ENCODE measurements at places on chromosomes 6 and 20.

DNA sequence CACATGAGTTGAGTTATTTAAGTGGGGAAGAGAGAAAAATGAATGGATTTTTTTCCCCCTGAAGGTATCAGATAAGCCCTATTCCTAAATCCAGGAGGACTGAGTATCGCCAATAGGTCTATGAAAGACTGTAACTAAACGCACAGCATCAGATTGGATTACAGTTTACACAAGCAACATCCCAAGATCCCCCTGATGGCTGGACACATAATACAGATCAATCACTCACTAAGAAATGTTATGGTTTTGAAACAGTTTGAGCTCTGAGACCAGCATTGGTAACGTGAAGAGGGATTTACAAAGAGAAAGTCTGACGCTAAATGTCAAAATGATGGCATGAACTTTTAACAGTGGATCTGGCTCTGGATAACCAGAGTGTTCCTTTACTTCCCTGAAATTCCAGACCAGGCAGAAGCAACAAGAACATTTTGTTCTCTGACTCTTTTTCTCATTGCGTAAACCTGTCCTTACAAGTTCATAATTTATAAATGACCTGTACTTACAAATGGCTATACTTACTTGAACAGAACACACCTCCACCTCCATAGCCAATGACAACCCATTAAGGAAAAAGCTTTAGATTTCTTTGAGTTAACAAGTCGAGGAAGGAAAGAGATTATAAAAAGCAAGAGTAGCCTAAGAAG lies 131.8 kb upstream of the BEND3 start:
- no peak for DNase-seq

GRCh38 chr6:33298773-33299236 lies at the start of gene RGL2:
TSS of gene RGL2 (minus strand) at chr6:33298942. CDS start at chr6:33298610, 332 bp downstream.
- DNase-seq: peak; percentile 91

- DNase-seq: no peak
Observed at GRCh38 chr6:42720739-42721138, 1.7 kb downstream of the PRPH2 start.

DNA sequence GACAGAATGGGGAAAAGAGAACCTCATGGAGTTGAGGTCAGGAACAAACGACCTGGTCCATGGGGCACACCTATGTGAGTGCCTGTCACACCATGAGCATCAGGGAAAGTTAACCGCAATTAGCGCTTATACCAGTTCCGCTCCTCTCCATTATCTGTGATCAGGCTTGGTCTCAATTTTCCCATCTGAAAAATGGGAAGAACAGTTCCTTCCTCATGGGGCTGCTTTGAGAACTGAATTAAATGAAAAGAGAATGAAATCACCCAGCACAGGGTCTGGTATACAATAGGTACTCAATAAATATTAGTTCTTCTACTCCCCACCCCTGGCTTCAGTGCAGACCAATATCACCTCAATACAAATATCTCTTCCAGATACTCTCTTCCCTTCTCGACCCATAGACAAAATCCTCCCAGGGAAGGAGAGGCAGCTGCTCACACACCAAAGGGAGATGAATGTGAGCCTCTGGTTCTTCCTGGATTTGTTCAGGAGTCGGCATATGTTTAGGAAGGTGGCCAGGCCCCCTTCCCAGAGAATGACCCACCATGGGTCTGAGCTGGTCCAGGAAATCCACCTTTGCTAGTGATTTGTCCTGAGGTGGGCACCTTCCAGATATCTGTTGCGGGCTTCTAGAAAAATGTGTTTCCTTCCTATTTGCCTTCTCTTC lies 2.4 kb upstream of the PTGIS start:
- DNase-seq: no peak

DNA sequence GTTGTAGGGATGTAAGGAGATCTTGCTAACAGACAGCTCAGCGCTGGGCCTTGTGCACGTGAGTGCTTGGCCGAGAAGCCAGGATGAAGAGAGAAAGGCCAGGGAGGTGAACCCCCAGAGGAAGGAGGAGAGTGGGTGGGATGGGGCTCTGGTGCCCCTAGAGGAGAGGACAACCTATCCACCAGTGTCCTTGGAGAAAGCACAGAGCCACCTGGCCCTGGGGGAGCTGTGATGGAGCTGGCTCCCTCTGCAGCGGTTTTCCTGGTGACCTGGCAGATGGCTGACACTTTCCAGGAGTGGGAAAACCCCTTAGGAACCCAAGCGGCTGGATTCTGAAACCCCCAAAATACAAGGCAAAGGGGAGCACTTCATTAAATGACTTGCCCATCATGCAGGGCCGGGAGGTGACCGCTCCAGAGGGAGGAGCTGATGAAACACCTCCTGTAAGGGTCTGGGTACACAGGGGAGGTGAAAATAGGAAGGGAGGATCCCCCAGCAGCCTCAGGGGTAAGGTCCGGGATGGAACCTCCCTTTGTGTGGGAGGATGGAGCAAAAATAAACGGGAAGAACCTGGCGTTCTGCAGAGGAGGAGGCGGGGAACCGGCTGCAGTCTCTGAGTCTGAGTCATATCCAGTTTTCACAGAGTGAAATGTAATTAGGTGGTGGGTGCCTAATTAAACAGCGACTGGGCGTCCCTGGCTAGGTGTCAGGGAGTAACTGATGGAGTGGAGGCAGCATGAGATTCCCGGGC lies 80.4 kb downstream of the SULF2 start:
- no peak for DNase-seq

DNA sequence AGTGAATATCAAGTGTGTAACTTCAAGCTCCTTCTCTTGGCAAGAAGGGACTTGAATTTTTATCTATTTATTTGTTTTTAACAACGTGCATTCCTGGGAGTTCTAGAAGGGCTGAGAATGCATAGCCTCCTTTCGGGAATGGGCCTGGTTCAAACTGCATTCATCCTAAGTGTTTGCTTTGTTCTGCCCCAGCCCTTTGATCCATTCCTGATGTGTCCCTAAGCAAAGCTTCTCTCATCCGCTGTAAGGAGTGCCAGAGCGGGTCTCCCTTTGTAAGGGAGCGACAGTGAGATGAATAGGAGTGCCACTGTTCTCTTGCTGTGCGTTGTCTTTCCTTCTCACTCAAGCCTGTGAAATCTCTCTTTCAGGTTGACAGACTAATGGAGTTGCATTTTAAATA lies 61.0 kb upstream of the VSTM2L start:
- no peak for DNase-seq

DNA sequence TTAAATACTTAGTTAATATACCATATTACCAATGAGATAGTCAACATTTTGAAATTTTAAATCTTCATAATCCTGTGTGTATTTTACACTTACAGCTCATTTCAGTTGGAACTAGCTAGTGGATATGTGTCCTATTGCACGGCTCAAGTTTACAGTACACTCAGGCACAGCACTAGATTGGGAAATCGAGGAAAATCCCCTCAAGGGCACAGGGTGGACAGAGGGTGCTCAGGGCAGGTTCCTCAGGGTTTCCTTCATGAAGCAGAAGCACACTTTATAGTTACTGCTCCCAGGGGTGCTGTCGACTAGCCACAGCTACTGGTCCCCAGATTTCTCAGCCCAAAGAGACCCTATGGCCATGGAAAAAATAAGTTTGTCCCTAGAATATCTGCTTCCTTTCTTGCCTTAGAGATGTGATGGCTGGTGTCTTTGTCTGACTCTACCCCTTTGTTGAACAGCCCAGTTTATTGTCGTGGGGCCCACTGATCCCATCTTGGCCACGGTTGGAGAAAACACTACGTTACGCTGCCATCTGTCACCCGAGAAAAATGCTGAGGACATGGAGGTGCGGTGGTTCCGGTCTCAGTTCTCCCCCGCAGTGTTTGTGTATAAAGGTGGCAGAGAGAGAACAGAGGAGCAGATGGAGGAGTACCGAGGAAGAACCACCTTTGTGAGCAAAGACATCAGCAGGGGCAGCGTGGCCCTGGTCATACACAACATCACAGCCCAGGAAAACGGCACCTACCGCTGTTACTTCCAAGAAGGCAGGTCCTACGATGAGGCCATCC lies 1.5 kb downstream of the BTN2A1 start:
- no peak for DNase-seq

GRCh38 chr6:56890066-56890465 lies 64.8 kb upstream of the BEND6 start:
- DNase-seq: no peak

DNA sequence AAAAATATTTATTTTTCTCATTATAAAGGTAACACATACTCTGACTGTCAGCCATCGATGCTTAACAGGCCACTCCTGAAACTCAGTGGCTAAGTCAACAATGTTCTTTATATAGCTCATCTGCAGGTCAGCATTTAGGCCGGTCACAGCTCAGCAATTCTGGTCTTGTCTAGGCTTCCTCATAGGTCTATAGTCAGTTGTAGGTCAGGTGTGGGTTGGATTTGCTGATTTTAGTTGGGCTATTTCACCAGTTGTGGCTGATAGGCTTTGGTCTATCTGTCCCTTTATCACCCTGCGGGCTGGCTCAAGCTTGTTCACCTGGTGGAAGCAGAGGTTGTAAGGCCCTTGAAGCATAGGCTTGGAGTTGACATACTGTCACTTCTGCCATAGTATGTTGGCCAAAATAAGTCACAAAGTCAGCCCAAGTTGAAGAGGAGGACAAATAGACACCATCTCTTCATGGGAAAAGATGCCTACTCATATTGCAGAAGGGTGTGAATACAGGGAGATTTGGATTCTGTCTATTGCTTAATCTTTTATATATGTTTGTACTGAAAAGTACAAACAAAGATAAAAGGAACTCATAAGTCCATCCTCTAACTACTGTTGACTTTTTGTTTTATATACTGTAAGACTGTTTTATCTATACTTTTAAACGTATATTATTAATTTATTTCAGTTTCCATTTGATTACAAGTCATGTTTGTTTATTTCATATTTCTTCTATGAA lies 75.0 kb downstream of the BCKDHB start:
- DNase-seq: no peak

DNA sequence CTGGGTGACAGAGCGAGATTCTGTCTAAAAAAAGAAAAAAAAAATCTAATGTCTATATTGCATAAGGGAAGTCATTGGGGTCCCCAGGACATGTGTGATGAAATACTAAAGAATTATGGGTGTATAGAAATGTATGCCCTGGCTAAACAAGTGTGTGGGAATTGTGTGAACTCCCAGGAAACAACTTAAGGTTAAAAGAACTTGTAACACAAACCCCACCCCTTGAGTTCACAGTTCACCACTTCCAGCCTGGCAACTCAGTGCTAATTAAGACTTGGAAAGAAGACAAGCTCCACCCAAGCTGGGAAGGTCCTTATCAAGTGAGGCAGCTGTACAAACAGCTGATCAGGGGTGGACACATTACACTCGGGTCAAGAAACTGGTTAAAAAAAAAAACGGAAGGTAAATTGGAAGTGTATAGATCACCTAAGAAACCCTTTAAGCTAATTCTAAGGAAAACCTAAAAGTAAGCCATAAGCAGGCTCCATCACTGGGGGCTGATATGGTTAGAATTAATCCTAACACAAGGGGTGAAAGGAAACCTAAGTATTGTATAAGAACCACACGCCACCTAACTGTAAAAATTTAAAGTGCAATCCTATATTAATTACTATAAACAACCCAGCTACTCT lies 25.2 kb downstream of the HLA-A start:
- DNase-seq: peak; percentile 43

DNA sequence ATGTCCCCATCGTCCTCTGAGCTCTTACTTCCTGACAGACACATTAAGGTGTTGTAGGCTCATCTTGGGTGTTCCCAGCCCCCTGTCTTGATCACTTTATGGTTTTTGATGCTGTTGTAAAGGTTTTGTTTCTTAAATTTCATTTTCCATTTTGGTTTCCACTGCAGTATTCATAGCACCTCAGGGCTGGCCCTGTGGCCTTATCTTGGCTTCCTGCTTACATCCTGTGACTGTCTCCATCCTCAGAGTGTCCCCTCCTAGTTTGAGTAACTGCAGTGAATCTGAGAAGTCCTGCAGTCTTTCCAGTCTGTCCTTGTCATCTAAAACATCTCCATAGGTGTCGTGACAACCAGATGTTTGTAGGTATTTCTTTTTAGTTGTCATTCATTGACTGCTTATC lies 50.9 kb downstream of the JARID2 start:
- no peak for DNase-seq

- no peak for DNase-seq
Observed at GRCh38 chr6:21142741-21143140, 450.8 kb upstream of the SOX4 start.

DNA sequence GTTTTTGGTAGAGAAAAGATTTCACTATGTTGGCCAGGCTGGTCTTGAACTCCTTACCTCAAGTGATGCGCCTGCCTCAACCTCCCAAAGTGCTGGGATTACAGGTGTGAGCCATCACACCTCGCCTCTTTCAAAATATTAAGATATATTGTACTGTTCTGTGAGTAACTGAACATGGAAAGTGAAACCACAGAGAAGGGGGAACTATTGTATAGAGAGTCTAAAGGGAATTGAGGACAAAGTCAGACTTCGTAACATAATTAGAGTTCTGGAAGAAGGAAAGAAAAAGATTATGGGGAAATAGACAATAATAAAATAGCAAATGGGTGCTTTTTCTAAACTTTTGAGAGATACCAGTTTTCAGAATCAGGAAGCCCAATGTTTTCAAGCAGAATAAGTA lies 17.4 kb upstream of the AKAP7 start:
- DNase-seq: no peak

GRCh38 chr6:142714951-142715785 lies 229.8 kb downstream of the HIVEP2 start:
- no peak for DNase-seq

DNA sequence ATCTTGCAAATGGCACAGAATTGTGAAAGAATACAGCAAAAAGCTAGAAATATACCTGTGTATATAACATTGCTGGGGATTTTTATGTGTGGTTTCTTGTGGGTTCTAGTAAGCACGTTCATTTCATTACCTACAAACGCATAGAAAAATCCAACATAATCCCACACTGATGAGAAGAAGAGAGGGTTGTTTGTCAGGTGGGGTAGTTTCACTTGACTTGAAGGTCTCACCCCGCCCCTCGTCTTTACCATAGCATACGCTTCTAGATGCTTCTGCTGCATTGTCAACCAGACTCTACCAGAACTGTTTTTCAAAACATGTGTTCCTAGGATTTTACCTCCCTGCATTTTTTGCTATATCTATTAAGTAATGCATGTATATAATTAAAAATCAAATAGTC lies 284.1 kb upstream of the TAB2 start:
- no peak for DNase-seq

- DNase-seq: no peak
Observed at GRCh38 chr20:11457488-11457887, 460.2 kb upstream of the BTBD3 start.

DNA sequence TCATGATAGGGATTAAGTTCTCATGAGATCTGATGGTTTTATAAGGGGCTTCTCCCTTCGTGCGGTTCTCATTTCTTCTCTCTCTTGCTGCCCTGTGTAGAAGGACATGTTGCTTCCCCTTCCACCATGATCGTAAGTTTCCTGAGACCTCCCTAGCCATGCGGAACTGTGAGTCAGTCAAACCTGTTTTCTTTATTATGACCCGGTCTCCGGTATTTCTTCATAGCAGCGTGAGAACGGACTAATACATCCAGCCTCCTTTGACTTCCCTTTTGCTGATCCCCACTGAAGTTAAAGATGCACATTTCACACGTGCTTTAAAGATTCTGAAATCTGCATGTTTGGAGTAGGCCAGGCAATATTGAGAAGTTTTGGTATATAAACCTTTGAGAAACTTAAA lies 543.1 kb downstream of the PRKN start:
- no peak for DNase-seq

GRCh38 chr6:28408076-28408802 lies 8.7 kb upstream of the ZSCAN12 start:
- DNase-seq: no peak

- no peak for DNase-seq
Observed at GRCh38 chr6:158387578-158387977, 75.3 kb downstream of the TULP4 start.

GRCh38 chr20:1489764-1490436 lies 1.3 kb downstream of the SIRPB2 start:
- DNase-seq: no peak

- DNase-seq: no peak
Observed at GRCh38 chr20:3434232-3434631, 26.8 kb upstream of the DNAAF9 start.

All from femur (tissue), 1 donor.